Kasumi-1 (cell line): ENCODE measurements at places on chromosomes 7 and 10.

DNA sequence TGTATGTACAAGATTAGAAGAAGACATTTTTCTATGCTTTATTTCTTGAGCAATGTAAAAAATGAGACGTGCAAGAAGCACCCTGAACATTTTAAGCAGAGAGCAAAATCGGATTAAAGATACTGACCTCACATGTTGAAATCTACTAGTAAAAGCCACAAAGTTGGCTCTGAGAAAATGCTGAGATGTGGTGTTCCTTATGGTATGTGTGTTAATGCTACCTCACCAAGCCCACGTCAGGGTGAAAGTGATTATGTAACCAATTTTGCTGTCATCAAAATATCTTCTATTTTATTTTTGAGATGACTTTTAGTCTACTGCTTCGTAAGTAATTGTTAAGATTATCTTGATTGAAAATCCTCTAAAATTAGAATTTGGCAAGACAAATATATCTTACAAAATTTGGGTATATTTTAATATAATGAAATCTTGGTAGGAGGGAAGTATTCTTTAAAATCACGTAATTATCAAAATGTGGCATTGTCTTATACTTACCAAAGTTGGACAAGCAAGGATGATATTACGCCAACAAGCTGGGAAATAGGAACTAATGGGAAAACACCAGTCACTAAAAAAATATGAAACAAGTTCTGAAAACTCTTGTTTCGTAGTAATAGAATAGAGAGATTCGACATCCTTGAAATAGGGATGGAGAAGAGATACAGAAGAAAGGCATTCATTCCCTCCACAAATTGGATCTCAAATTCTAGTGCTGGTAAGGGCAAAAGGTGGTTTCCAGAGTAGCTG, 5.8 kb downstream of the ADO start:
- no peak for DNase-seq

GRCh38 chr10:44993226-44993921, 7.3 kb upstream of the ZNF22 start:
- no peak for DNase-seq

DNA sequence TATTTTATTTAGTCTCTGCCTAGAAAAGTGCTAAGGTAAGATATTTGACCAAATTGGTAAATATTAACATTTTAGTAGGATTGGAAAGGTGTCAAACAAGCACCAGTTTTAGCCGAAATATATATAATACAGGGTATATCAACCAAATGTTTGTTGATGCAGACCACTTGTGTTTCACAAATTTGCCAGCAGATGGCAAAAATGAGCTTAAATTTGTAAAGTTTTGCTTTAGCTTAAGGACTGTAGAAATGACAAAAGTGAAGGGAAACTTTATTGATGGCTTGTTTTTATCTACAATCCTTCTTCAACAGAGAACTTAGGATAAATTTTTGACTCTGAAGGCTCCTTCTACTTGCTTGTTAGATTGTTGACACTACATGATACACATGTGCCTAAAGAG, 4.8 kb upstream of the POLR1F start:
- DNase-seq: peak; percentile 5

DNA sequence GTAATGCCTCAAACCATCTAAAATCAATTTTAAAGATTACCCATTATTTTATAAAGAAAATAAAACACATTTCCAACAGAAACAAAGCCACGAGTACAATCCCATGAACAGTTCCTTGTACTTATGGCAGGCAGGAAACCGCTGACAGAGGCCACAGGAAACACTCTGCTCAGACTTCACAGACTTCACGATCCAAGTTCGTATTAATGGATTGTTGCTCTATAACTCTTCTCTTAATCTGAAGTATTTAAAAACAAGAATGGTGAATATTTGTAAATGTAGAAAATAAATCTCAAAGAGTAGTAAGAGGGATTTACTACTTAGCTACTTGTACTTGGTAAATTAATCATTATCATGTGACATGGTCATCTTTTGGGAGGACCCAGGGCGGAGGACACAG, 78.3 kb downstream of the SNX10 start:
- peak; percentile 76 for DNase-seq

- DNase-seq: no peak
Observed at GRCh38 chr10:97814996-97815395, 34.6 kb upstream of the GOLGA7B start.

DNA sequence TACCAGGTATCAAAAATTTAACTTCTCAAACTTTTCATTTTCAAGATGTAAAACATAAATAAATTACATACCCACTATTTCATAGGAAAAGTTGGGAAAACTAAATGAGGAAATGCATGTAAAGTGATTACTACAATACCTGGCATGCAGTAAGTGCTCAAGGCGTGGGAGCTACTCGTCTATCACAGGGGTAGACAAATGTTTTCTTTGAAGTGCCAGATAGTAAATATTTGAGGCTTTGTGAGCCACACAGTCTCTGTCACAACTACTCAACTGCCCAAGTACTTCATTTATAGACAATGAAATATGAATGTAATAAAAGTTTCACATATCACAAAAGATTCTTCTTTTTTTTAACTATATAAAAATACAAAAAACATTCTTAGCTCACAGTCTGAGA, 96.4 kb upstream of the PCGF5 start:
- DNase-seq: no peak

DNA sequence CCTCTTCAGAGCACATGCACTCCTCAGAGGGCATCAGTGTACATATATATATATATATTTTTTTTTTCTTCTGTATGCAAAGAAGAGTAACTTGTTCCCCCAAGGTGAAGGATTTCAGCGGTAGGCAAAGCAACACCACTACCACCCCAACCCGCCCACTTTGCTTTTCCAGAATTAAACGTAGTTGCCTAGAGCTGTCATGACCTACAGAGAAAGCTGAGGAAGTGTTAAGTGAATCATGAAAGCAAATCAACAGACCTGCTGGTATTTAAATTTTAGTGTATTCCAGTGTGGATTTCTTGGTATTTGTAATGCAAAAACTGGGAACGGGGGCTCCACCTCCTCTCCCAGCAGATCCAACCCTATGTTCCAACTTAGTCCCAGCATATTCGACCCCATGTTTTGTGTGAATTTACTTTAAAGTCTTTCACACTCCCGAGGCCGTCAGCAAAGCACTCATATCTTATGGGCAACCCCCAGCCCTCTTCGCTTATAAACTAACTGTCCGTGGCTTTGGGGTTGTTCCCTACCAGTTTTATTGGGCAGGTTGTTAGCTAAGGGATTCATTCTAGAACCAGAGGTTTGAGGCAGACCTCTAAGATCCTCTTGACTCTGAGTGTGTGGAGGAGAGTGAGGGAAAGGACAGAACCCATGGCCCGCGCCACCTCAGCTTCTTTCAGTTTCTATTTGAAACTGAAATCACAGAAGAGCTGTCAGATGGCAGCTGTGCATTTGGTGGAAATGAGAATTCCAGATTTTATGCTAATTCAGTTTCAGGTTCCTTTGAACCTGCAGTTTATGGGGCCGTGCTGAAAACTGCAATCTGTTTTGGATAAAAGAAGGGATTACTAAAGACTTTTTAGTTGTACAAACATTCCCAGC, 450.2 kb upstream of the GALNT17 start:
- no peak for DNase-seq

DNA sequence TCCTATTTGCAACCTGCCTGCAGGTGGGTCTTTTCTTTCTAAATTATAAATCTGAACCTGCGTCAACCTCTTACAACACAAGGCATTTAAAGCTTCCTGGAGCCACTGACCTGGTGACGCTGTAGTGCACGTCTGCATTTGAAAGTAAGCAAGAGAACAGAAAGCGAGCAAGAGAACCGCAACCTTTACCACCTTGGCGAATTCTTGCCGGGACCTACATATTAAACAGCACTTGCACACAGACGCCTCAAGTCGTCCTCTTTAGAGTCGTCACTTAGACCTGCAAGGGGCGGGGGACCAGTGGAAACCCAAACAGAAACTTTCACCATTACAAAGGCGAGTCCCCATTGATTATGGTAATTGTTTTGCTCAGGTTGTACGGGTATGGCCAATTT, 9.5 kb downstream of the GLI3 start:
- DNase-seq: no peak

GRCh38 chr7:105009667-105010503, 4.1 kb upstream of the KMT2E start:
- no peak for DNase-seq

- DNase-seq: no peak
Observed at GRCh38 chr10:60350400-60350799, 39.3 kb downstream of the ANK3 start.

- DNase-seq: peak; percentile 40
Observed at GRCh38 chr7:30469303-30469702, 9.3 kb downstream of the NOD1 start.

DNA sequence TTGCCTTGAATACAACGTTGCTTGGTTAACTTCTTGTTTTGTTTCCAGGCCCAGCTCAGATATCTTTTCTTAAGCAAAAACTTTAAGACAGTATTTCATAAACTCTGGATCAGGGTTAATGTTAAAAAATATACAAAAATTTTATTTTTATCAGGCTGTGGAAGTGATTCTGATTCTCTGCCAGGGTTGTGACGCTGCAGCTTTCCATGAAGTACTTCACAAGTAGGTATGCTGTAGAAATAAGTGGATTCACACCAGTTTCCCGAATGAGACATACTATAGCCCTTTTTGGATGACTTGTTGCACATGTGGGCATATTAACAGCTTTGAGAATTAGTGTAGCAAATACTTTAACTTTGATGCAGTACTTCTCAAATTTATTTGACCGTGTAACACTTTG, 70.1 kb downstream of the CDK14 start:
- no peak for DNase-seq

DNA sequence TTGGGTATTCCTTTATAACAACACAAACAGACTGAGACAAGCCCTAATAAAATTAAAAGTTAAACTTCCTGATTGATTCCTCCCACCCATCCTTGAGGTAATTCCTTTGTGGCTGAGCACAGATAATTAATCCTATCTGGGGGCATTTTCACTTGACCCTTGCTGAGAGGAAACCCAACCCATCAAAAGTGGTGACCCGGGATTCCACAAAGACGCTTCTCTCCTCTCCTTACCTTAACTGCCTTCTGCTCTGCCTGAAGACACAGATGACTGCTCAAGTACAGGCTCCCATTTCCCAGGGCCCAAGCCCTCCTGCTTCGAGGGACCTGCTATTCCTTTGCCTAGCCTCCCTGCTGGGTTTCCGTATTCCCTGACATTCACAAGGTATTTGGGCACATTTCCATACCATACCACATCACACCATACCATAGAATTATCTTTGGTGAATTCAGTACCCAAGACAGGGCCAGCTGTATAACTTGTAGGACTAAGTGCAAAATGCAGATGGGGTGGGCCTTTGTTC, 9.8 kb upstream of the MAPK8 start:
- DNase-seq: no peak

DNA sequence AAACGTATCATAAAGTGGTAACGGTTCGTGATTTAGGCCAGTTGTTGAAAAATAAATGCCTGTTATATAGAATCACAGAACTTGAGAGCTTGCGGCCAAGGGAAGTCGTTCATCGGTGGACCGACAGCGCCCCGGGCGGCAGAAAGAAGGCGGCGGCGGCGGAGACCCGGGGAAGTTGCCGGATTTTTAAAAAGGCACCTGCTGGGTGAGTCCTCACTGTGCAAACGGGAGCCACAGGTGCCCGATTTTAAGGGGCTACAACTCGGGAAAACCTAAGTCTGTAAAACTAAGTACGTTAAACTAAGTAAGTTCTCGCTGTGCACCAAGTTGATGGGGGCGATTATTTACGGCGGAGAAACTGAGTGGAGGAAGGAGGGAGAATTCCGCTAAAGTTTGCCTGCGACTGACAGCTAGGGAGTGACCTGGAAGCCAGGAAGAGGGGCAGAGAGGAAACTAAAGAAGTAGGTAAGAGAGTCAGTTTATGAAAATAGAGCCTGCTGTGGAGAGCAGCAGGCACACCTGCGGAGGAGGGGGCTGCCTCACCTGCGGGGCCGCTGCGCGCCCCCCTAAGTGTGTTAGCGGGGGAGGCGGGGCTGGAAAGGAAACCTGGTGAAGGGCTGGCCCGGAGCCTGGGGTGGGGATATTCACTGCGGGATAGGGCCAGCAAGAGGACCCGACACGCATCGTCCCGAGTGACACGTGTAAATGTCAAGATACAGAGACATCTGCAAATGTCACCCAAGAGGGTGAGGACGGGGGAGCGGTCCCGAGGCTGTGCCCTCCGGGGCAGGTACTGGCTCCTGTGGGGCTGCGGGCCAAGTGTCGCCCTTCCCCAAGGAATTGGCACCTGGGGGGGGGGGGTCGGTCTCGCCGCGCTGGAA, 996 bp downstream of the ADAM12 start:
- DNase-seq: no peak

DNA sequence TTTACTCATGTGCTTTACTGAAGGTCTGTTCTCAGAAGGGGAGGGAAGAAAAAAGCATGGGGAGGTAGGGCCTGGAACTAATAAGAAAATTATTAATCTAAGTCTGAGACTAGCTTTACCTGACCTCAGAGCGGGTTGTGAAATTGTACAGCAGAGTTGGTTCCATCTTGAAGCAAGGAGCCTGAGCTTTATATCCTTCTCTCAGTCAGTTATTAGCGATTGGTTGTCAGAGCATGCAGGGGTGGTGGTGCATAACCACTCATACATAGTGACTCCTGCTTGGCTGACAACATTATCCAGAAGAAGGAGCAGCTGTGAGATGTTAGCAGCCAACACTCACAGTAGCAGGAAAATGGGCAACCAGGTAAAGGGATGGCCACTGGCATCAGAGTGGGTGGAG, 976.3 kb upstream of the LRRTM3 start:
- DNase-seq: no peak

DNA sequence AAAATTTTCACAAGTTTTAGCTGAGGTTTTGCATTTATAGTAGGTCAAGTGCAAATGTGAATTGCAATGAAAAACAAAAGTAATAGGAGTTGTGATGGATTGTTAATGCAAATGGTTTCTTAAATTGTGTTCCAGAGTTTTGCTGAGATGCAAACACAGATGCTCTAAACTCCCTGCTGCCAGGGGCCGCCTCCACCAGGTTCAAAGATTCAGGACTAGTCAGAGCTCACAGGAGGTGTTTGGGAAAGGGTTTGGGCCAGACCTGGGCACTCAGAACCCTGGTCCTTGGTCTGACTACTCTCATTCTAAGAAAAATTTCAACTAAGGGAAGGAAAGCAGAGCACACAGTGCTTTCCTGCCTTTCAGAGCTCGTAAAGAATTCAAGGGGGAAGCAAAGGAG, 193.1 kb downstream of the CCSER2 start:
- no peak for DNase-seq

DNA sequence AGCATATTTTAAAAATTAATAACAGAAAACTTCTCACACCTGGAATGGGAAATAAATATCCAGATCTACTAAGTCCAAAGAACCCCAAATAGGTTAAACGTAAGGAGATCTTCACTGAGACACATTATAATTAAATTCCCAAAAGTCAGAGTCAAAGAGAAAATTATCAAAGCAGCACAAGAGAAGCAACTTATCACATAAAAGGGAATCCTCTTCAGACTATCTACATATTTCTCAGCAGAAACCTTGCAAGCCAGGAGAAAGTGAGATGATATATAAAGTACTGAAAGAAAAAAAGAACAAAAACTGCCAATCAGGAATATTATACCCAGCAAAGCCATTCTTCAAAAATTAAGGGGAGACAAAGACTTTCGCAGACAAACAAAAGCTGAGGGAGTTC, 756.4 kb downstream of the SUGCT start:
- DNase-seq: no peak
